CD4-positive, alpha-beta T cell treated with Interleukin-15 for 1 hour (primary cell): ENCODE measurements at places on chromosomes 1 and 21.
A peak's percentile ranks its signal among the peaks of the same experiment; 100 is the strongest.

DNA sequence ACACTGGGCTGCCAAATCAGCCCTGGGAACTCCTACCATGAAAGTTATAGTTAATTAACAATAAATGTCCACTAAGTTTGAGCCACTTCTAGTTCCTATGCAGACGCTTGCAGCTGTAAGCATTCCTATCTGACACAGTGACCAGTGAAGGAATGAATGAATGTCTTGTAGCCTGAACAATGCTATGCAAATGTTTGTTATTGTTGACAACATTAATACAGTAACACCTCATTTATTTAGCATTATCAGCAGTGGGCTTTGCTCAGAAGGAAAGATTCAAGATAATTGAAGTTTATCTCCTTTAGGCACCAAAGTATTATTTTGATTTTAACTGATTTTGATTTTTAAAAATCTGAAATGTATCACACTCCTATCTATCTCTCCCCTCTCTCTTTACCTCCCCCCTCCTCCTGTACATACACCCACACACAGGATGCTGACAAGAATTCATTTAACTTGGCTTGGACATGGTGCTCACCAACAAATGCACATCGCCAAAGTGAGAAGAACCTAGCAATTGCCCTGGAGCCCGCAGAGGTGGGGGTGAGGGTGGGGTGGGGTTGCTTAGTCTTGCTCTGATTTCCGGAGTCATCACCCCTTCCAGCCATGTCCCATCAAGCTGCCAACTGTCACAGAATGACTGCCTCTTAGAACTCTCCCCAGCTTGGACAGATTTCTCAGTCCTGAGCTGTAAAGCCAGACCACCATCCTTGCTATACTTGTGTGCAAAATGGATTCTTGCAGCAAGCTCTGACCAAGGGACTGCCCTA lies 215.3 kb upstream of the CSF3R start:
- no peak for DNase-seq

DNA sequence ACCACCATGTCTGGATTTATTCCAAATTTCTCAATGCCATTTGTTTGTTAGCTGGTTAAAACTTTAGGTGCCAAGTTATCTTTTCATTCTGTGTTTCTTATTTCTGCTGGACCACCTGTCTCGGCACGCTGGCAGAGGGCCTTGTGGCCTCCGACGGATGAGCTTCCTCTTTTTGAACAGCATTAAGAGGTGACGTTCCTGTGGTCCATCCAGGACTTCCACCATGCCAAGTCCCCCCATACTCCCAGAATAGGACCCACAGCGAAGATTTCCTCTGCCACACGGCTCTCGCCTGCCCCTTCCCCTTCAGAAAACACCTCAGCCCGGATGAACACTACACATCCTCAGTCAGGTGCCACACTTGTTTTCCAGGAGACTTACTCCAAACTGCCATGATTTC lies 73.8 kb downstream of the NTPCR start:
- no peak for DNase-seq

- no peak for DNase-seq
These were observed 11.7 kb downstream of the HMGN2 start for GRCh38 chr1:26483980-26484379.

DNA sequence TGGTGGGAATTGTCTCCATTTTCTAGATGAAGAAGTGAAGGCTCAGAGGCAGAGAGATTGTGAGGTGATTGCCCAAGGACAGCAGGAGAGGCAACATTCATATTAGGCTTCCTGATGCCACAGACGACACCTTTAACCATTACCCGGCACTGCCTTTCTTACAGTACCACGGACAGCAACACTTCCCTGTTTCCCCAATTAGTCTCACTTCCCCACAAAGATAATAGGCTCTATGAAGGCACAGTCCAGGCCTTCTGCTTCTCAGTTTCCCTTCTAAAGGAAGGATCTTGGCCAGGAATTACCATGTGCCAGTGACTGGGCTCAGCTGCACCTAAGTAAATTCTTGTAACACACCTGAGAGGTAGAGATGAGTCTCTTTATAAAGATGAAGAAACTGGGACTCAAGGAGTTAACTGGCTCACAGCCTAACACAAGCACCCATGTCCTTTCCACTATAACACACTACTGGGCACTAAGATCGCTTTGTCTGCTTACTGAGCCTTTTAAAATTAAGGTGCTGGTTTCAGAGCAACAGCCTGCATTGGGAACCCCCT lies 9.6 kb downstream of the IGSF9 start:
- no peak for DNase-seq

DNA sequence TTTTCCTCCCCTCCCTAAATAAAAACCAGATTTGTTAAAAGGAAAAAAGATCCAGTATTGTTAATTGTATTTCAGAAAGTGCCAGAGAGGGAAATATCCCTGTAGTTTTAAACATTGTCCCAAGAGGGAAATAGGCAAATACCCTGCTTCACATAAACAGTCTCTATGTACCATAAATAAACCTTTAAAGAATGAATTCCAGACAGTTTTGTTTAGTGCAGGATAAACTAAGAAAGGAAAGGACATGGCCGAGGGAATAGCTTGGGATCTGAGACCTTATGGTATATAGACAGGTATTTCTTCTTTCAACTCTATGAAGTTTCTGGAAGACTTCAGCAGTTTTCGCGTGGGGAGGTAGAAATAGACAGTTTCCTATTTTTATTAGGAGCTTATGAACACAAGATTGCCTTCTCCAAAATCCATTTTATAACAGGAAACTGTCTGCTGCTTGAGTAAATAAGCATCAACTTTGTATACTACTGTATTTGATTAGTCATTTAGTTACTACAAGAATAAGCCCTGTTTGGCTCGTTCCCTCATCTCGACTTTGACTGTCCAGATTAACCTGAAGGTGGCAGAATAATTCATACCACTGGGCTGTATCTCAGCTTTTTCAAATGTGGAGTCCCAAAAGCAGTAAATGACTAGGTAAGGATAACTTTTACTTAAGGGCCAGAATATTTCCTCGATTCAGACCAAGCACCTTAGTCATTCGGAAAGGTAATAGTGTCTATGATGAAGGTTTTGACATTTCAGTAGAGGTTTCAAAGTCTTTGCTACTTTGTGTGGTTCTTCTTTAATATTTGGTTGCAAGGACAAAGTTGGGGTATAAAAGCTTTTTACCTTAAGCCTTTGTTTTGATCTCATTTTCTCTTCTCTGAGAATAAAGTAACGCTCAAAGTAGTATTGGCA lies 177.5 kb downstream of the VPS13D start:
- DNase-seq: no peak

DNA sequence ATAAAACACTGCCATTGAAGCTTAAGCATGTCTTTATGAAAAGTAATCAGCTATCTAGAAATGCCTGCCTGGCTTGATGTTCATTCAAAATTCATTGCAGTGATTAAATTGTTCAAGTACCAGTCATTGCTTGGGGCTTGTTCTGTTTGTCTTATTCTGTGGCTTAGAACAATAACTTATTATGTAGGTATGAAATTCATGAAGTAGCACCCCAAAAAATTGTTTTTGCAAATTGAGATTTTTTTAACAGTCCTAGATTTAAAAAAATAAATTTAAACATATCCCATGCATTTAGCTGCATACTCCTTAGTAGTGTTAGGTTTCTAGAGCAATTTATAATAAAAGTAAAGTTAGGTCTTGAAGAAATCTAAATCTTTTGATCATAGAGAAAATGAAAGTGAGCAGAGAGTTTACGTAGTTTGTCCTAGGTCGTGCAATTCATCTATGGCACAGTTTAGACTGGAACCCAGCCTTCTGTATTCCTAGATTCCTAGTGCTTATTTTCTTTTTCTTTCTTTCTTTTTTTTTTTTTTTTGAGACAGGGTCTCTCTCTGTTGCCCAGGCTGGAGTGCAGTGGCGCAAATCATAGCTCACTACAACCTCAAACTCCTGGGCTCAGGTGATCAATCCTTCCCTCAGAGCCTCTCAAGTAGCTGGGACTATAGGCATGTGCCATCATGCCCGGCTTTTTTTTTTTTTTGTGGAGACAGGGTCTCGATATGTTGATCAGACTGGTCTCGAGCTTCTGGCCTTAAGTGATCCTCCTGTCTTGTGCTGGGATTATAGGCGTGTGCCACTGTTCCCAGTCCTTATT lies 9.3 kb downstream of the MIER1 start:
- DNase-seq: no peak

GRCh38 chr1:184664042-184664660 lies 90.5 kb downstream of the EDEM3 start:
- peak; percentile 36 for DNase-seq

DNA sequence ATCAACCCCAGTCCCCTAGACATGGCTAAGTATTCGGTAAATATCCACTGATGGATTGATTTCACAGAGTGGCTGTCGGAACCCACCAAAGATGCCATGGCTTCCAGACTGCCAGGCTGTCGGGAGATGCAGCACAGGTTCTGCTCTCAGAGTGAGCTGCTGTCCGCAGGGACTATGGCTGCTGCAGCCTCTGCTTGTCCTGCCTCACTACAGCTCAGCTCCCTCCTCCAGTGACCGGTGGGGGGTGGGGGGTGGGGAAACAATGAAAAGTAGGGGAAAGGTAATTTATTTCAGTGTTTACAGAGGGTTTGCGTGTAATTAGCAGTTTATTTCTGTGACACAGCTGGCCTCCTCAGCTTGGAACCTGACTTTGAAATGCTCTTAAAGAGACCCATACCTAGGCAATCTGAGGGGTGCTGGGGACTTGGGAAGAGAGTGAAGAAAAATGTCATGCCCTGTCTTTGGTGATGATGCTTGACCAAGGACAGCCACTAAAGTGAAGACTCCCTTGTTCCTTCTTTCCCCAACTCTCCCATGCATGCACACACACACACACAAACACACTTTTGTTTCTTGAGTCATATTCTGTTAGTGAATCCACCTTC lies 109.0 kb downstream of the CACNA1E start:
- no peak for DNase-seq
